ENCODE measurements at places on chromosomes 16 and 17.
A peak's percentile ranks its signal among the peaks of the same experiment; 100 is the strongest.

GRCh38 chr17:48055531-48056245 is 7.5 kb downstream of the NFE2L1 start:
- DNase-seq: no peak

DNA sequence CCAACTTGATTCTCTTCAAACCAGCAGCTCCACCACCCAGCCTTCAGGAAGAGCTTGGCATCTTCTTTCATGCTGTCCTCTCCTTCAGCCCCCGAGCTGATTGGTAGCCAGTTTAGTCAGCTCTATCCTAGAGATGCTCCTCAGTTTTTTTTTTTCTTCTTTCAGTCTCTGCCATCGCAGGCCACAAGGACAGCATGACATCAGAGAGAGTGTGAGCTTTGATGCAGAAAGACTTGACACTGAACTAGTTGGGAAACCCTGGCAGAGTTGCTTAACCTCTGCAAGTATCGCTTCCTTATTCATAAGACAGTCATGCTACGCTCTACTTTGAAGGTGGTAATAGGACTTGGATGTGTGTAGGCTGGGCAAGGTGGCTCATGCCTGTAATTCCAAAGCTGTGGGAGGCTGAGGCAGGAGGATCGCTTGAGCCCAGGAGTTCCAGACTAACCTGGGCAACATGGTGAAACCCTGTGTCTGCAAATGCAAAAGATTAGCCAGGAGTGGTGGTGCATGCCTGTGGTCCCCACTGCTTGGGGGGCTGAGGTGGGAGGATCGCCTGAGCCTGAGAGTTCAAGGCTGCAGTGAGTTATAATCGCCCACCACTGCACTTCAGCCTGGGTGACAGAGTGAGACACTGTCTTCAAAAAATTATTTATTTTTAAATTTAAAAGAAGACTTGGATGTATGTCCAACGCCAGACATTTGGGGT is 2.6 kb downstream of the CD300LB start:
- DNase-seq: no peak

DNA sequence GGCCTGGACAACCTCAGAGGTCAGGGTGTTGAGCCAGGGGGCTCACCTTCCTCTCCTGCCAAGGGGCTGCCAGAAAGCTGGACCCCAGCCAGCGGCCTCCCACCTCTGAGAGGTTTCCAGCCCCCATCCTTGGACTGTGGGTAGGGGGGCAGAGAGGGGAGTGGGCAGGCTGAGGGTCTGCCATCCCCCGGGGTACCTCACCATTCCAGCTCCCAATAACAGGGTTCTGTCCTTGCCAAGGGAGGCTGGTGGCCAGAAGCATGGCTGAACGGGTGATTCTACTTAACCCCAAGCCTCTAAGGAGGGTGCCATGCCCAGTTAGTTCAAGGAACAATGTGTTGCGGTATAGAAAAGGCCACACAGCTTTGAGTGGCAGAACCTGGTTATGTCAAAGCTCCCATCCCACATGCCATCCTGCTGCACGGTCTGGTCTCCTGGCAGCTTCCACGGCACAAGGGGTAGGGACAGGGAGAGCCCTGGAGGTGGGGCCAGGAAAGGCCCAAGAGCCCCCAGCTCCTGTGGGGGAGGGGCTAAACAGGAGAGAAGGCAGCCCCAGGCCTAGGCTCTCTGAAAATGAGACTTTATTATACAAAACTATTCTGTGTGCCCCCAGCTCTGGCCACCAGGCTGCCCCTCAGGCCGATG is 19.8 kb downstream of the B9D1 start:
- no peak for DNase-seq

DNA sequence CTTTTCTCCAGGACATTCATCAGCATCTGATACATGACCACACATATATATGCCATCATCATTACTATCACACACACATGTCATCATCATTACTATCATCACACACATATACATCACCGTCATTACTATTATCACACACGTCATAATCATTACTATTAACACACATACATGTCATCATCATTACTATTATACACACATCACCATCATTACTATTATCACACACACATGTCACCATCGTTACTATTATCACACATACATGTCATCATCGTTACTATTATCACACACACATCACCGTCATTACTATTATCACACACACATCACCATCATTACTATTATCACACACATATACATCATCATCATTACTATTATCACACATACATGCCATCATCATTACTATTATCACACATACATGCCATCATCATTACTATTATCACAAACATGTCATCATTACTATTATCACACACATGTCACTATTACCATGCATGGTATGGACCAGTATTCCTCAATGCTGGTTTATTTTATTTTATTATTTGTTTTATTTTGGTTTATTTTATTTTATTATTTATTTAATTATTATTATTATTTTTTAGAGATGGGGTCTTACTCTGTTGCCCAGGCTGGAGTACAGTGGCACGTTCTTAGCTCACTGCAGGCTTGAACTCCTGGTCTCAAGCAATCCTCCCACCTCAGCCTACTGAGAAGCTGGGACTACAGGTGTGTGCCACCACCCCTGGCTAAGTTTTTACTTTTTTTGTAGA is 46.3 kb upstream of the CNEP1R1 start:
- DNase-seq: no peak

DNA sequence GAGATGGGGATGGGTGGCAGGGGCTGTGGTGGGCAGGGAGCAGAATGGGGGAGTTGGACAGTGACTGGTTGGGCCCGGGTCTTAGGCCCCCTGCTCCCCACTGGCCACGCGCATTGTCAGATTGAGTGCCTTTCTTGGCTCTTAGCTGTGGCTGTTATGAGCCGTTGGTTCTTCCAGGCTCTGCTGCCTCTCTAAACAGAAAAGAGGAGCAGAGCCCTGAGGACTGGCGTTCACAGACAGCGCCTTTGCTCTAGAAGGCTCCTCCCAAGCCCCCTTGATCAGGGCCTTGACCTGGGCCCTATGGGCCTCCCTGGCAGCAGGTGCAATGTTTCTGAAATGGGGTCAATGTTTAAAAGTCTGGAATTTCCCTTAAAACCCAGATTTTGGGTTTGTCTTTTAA is 14.8 kb upstream of the NUDT16L1 start:
- no peak for DNase-seq

DNA sequence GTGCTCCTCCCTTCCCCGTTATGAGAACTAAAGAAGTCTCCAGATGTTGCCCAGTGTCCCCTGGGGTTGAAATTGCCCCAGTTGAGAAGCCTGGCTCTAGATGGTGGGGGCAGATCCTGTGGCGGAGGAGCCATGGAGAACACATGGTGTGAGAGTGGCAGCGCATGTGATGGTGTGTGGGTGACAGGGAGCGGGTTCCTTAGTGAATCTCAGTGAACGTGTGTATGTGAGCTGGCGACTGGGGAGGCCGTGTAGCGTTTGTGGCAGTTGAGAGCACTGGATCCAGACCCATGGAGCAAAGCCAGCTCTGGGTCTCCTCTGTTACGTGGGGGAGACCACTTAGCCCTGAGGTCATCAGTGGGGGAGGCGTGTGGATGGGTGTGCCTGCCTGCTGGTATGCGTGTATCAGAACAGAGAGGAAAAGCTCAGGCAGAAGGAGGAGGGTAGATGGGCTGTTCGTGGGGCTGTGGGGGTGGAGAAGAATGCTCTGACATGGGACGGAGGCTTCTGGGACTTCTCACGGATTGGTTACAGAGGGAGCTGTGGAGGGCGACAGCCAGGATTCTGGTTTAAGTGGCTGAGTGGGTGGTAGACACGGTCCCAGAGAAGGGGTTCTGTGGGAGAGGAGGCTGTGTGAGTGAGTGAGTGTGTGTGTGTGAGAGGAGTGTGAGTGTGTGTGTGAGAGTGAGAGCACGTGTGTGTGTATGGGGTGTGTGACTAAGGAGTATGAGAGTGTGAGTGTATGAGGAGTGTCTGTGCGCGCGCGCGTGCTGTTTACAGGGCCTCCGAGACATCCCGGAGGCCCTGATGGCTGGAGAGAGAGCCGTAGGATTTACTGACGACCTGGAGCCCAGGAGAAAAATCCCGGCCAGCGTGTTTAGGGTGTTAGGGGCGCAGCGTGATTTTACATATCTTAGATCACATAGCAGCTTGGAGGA is 193.8 kb downstream of the SNX29 start:
- DNase-seq: no peak

- DNase-seq: peak; percentile 90
Observed at GRCh38 chr16:21301168-21301894, 23.2 kb upstream of the CRYM start.

DNA sequence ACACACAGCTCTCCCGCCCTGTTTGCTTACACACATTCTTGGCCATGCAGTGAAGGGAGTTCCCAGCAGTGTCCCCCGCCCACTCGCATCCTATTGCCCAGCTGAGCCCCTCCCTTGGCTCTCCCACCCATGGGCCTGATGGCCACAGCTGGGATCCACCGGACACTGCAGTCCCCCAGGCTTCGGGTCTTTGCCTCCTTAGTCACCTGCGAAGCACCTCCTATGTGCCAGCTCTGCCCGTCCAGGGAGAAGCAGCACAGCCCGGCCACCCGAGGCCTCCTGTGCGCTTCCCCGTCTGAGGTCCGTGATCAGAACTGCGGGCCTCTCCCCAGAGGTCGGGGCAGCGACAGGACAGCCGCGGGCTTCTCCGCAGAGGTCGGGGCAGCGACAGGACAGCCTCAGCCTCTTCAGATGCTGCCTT is 136.9 kb downstream of the BANP start:
- DNase-seq: no peak

DNA sequence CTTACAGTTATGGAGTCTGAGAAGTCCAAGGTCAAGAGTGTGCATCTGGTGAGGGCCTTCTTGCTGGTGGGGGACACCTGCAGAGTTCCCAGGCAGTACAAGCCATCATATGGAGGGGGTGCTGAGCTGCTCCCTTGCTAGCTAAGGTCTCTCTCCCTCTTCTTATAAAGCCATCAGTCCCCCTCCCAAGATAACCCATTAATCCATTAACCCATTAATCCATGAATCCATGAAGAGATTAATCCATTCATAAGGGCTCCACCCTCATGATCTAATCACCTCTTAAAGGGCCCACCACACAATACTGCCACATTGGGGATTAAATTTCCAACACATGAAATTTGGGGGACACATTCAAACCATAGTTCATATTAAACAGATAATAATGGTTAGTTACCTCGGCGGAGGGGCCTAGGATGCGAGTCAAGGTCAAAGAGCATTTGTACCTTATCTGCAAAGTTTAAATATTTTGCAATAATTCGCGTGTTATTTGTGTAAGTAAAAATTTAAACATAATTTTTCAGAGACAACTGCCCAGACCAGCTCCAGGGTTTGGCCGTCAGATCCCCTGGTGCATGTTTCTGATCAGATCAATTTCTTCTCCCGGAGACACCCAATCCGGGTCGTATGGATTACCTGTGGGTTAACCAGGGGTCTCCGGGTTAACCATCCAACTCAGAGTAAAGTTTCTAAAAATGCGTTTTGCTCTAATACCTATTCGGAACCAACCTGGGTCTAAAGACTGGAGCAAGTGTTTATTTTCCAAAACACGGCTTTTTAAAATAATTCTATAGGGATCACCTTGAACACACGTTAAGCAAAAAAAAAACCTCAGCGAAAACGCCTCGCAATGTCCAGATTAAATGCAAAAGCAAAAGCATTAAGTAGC is 740 bp upstream of the POLR3E start:
- DNase-seq: no peak

GRCh38 chr16:85583491-85584181 is 29.5 kb upstream of the GSE1 start:
- no peak for DNase-seq

DNA sequence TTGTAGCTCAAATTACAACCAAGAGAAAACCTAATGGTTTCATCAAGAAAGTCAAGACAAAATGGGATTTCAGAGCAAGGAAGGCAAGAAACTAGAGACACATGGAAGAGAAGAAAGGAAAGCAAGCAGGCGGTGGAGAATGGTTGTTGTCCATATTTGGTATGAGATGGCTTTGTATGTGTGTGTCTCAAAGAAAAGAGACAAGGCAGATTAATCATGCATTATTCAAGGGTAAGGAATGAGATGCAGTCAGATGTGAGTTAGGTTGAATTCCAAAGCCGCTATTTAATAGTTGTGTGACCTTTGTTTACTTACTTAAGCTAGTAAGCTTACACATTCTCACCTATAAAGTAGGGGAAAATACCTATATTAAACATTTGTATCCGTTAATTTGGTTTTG is 1029.6 kb downstream of the CDH11 start:
- no peak for DNase-seq

DNA sequence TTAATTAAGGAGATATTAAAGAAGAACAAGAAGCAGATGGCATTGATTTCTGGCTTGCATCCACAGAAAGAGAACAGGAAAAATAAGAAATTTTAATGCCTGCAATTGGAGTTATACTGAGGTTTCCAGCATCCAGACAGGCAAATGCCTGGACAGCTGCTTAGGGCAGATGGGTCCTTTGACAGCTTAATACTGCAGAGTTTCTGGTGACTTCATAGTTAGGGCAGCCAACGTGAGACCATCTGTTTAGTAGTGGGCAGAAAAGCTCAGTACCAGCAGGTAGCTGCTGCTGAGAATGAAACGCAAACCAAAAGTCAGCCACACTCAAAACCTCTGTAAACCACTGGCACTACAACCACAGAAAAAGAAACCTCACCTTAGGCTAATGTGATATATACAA is 109.8 kb downstream of the CDK5R1 start:
- no peak for DNase-seq

GRCh38 chr17:57438066-57438731 is 181.9 kb downstream of the MSI2 start:
- no peak for DNase-seq
